ENCODE measurements at places on chromosomes 11 and 22.

- DNase-seq, result no peak
These were observed 48.2 kb downstream of the SGSM3 start for GRCh38 chr22:40418366-40419201.

DNA sequence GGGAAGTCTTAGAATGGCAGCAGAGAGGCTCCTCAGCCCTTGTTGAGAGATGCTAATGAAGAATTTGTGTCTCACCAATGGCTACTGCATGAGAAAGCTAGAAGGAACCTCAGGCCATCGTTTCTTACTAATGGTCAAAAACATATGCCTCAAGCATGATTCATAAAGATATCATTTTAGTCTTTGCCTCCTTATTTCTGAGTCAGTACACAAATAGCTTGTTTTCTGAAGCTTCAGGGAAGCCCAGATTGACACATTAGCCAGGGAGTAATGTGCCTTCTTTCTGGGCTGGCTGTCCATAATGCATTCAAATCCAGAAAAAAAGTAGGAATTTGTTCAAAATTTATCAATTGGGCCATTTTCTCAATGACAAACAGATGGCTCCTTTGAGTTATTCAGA lies 169.4 kb upstream of the ZBED5 start:
- DNase-seq, result no peak

GRCh38 chr11:112159098-112160065 lies 4.5 kb downstream of the IL18 start:
- no peak for DNase-seq

GRCh38 chr11:132101881-132102280 lies 731.5 kb downstream of the NTM start:
- no peak for DNase-seq

DNA sequence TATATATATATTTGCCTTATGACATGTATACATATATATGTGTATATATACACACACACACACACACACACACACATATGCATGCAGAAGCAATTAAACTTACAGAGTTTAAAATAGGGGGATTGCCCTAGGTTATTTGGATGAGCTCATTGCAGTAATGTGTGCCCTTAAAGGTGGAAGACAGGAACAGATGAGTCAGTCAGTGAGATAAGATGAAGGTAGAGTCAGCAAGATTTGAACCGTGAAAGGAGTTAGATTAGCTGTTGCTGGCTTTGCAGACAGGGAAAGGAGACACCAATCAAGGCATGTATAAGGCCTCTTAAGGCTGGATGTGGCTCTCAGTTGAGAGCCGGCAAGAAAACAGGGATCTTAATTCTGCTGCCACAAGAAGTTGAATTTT lies 902.4 kb upstream of the RAG2 start:
- no peak for DNase-seq

GRCh38 chr11:125519860-125520834 lies 24.1 kb upstream of the FEZ1 start:
- no peak for DNase-seq

- no peak for DNase-seq
These were observed 11.5 kb downstream of the CHADL start for GRCh38 chr22:41229215-41229614.

GRCh38 chr11:122765487-122766131 lies 72.7 kb upstream of the CRTAM start:
- no peak for DNase-seq

Data from NCI-H2029 (cell line).